ENCODE measurements at places on chromosomes 4 and X. TPM values are rescaled to one million over a fixed set of nuclear protein-coding genes. Genes with fewer than 3 reads are reported as not detected.

DNA sequence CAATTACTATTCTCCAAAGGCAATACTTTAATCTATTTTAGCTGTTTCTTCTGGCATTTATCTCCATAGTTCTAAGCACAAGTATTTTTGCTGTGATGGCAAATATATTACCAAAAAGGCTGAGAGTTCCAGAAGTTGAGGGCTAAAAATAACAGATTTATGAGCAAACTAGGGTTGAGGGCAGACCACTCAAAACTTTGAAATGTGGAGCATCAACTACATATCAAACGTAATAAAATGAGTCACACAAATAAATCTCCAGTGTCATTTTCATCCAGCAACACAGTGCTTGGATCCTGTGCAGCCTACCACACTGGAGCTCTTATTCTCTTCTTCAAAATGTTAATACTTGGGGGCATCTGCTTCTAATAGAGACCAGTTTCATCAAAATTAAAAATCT is 163.9 kb downstream of the HS3ST1 start:
- no peaks in the 10 kb centered on the region for H3K27me3 ChIP-seq
- H3K36me3 ChIP-seq: no peaks in the 10 kb centered on the region
- no peak overlapping the region for H3K4me3 ChIP-seq
- DNase-seq: no peak
- H3K4me1 ChIP-seq: no peaks in the 10 kb centered on the region

The UGT2B11 gene
- not detected for total RNA-seq

GRCh38 chrX:105567082-105567481 is 255.3 kb upstream of the NRK start:
- H3K27me3 ChIP-seq: no peaks in the 10 kb centered on the region
- no peak overlapping the region for H3K27ac ChIP-seq
- H3K4me1 ChIP-seq: peaks cover 15% of the 10 kb centered on the region
- H3K4me3 ChIP-seq: no peak overlapping the region
- no peak for DNase-seq

GRCh38 chr4:144355811-144356757 is 215.6 kb upstream of the GYPA start:
- H3K27ac ChIP-seq: no peak overlapping the region

DNA sequence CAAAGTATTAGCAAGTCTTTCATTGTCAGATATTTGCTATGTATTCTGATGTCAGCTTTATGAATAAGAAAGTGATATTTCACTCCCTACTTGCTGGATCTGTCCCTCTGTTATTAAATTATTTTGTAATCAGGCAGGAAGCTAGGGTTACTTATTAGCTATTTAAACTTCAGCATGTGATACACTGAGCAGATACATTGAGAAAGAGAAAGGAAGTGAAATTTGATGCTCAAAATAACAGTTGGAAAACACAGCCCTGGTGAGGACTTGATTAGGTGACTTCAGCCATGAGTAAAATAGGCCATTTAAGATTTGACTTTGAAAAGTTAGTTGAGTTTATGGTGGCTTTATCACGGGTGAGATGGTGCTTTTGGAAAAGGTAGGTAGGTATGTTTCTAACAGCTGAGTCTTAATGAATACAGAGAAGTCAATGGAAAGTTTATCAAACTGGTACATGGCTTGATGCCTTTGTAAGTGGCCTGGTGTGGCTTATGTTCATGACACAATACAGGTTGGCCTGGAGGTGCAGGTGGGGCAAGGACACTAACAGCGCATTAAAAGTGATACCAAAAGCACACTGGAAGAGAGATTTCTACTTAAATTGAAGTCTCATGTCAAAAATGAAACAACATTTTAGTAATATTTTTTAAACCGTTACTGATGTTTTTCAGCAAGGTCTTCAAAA is 321.2 kb upstream of the SPOCK3 start:
- H3K36me3 ChIP-seq: no peaks in the 10 kb centered on the region
- H3K27me3 ChIP-seq: no peaks in the 10 kb centered on the region
- no peak for DNase-seq
- no peaks in the 10 kb centered on the region for H3K4me1 ChIP-seq
- no peak overlapping the region for H3K27ac ChIP-seq
- no peak overlapping the region for H3K4me3 ChIP-seq

DNA sequence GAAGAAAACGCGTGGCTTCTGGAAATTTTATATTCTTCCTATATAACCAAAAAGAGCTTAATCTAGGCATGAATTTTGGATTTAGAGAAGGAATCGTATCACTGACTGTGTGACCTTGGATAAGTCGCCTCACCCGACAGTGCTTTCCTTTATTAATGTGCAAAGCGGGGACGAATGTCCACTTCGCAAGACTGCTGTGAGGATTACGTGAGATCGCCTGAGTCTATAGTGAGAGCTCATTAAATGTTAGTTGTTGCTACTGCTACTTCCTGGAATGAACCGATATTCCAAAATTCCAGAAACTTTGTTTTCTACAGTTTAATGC is 448 bp upstream of the TBC1D8B start:
- peak overlapping the region; percentile 87 for H3K27ac ChIP-seq
- DNase-seq: no peak
- H3K4me1 ChIP-seq: peaks cover 5% of the 10 kb centered on the region
- H3K4me3 ChIP-seq: peak overlapping the region; percentile 95
- H3K27me3 ChIP-seq: peaks cover 28% of the 10 kb centered on the region

GRCh38 chrX:11531226-11531625 is 134.5 kb downstream of the ARHGAP6 start:
- H3K27ac ChIP-seq: peak overlapping the region; percentile 0
- H3K4me3 ChIP-seq: no peak overlapping the region
- no peak for DNase-seq

DNA sequence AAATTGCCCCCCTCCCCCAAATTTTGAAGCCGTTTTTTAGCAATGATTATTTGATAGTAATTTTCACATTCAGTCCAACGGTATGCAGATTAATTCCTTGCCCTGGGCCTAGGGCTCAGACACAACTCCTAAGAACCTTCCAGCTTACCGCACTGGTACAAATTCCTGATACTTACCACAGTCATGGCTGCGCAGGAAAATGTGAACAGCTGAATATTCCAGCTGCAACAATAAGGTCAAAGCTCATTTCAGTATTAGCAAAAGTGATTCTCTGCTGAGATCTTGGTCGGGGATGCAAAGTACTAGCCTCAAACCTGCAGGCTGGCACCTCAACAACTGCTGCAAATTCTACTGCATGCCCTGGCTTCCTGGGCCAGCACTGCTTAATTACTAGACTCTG is 3.0 kb downstream of the ATP11C start:
- H3K36me3 ChIP-seq: no peaks in the 10 kb centered on the region
- DNase-seq: no peak
- H3K4me3 ChIP-seq: peak overlapping the region; percentile 78
- H3K4me1 ChIP-seq: peaks cover 42% of the 10 kb centered on the region
- H3K27me3 ChIP-seq: no peaks in the 10 kb centered on the region

DNA sequence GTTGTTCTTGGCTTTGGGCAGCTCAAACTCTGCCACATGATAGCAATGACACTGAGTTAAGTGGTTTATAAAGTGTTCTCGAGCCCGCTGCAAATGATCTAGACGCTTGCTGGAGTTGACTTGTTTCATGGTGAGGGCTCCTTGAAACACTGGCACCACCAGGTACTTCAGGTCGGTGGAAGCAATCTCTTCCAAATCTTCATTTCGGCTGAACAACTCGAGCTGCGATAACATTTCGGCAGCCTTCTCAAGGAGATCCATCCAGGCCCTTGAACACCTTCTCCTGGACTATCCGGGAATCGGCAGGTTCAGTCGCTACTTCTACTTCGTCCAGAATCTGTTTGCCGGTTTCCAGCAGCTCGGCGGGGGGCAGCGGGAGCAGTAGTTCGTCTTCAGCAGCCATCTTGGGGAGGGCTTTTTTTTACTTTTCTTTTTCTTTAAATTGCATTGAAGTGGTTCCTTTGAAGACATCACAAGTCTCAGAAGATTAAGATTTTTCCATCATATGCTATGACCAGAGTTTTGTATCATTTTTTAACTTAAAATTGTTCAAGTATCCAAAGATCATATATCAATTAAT is 28.0 kb downstream of the HNRNPDL start:
- no peak overlapping the region for H3K27ac ChIP-seq
- no peaks in the 10 kb centered on the region for H3K4me1 ChIP-seq
- DNase-seq: no peak
- no peak overlapping the region for H3K4me3 ChIP-seq

- H3K27me3 ChIP-seq: peaks cover 3% of the 10 kb centered on the region
- no peak overlapping the region for H3K27ac ChIP-seq
- H3K36me3 ChIP-seq: peaks cover 12% of the 10 kb centered on the region
- no peak overlapping the region for H3K4me3 ChIP-seq
- no peaks in the 10 kb centered on the region for H3K4me1 ChIP-seq
Measured at GRCh38 chr4:175109933-175110332, 191.8 kb downstream of the ADAM29 start.

DNA sequence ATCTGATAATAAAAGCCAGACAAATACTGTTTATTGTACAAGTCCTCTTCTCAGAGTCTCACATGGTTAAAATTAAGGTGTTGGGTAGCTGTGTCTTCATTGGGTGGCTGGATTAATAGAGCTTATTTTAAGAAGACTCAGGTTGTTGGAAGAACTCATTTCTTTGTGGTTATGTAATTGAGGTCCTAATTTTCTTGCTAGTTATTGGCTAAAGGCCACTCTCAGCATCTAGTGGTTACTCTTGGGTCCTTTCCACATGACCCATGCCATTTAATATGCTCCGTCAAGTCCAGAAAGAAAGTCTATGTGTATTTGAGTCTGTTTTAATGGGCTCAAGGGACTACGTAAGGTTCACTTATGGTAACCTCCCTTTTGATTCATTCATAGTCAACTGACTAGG is 1668.6 kb upstream of the AGA start:
- no peaks in the 10 kb centered on the region for H3K4me1 ChIP-seq
- H3K27ac ChIP-seq: no peak overlapping the region
- DNase-seq: no peak
- H3K4me3 ChIP-seq: no peak overlapping the region
- H3K36me3 ChIP-seq: no peaks in the 10 kb centered on the region

DNA sequence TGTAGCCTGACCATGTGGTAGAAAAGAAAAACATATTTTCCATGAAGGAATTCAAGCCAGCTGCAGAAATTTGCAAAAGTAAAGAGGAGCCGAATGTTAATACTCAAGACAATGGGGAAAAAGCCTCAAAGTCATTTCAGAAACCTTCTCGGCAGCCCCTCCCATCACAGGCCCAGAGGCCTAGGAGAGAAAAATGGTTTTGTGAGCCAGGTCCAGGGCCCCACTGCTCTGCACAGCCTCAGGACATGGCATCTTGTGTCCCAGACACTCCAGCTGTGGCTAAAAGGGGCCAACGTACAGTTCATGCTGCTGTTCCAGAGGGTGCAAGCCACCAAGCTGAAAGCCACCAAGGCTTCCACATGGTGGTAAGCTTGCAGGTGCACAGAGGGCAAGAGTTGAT is 50.9 kb upstream of the BBS12 start:
- no peak overlapping the region for H3K27ac ChIP-seq
- no peaks in the 10 kb centered on the region for H3K36me3 ChIP-seq
- no peak for DNase-seq
- no peaks in the 10 kb centered on the region for H3K4me1 ChIP-seq

The ALB gene
- total RNA-seq: not detected

GRCh38 chr4:147136310-147136709 is 190.6 kb upstream of the TTC29 start:
- DNase-seq: no peak
- H3K4me3 ChIP-seq: no peak overlapping the region
- peaks cover 63% of the 10 kb centered on the region for H3K4me1 ChIP-seq

DNA sequence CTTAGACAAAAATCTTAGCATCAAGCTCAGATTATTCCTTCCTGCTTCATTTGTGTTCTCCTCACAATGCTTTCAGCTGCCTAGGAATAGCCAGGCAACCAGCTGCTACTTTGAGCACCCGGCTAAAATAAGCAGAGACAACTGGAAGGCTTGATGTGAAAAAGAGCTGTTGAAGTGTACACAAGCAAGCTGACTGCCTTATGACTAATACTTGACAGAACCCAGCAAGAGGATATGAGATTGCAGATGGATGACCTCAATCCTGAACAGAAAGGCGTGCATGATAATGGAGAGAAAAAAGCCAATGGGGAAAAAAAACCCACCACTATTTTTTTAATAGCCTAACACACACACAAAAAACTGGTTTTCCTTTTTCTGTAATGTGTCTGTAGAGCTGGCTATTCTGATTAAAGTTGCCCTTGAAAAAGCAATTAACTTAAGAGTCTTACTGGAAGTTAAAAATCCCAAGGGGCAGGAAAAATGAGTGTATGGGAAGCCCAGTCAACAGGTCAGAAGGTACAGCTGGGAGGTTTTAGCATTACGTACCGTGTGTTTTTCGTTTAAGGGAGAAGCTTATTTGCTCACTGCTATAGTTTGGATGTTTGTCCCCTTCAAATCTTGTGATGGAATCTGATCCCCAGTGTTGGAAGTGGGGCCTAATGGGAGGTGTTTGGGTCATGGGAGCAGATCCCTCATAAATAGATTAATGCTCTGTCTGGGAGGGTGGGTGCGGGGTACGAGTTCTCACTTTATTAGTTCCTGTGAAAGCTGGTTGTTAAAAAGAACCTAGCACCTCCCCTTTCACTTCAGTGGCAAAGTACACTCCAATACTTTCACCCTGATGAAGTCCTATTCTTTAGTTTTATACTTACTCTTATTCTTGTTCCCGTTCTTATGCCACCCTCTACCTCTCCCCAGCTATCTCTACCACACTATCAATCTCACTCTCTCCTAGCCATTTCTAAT is 37.1 kb upstream of the HERC6 start:
- no peaks in the 10 kb centered on the region for H3K27me3 ChIP-seq
- no peak for DNase-seq
- H3K36me3 ChIP-seq: no peaks in the 10 kb centered on the region
- peak overlapping the region; percentile 45 for H3K27ac ChIP-seq

DNA sequence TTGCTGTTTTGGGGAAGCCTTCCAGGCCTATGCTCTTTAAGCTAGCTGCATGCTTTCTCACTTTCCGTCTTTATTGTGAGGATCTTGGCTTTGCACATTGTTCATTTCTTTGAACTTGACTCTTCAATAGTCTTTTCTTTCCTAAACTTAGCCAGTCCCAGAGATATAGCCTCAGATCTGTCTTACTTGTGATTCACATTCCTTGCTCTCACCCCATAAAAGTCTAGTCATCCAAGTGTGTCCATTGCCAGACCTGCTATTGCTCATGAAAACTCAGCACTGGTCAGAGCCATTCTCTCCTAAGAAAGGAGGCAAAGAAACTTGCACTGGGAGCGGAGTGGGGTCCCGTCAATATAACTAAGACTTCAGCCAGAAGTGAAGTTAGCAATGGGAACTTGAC is 275.0 kb upstream of the CTSO start:
- no peaks in the 10 kb centered on the region for H3K27me3 ChIP-seq
- no peak overlapping the region for H3K4me3 ChIP-seq
- DNase-seq: no peak
- no peak overlapping the region for H3K27ac ChIP-seq

The IL3RA gene
- not detected for total RNA-seq

DNA sequence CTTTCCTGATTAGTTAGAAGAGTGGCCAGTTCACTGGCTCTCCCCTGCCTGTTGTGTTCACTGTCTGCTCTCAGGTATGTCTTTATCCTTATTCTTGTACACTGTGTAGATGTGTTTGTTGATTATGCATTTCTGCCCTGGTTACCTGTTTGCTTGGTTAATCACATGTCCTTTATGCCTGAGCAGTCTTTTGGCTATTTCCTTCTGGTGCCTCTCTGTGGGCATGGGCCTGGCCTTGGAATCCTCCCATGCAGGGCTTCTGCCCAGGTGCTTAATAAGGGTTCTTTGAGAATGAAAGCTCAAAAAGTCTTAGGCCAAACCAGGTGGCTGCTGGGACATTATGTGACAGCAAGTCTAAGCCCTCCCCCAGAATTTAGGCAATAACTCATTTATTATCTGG is 26.5 kb downstream of the OTUD6A start:
- peak; percentile 51 for DNase-seq
- H3K27me3 ChIP-seq: no peaks in the 10 kb centered on the region
- H3K27ac ChIP-seq: no peak overlapping the region
- no peaks in the 10 kb centered on the region for H3K36me3 ChIP-seq
